Activated B cell treated with CpG ODN at 0.5 μM for 24 hours (primary cell): ENCODE measurements at places on chromosomes 12 and 14.
A peak's percentile ranks its signal among the peaks of the same experiment; 100 is the strongest.

DNA sequence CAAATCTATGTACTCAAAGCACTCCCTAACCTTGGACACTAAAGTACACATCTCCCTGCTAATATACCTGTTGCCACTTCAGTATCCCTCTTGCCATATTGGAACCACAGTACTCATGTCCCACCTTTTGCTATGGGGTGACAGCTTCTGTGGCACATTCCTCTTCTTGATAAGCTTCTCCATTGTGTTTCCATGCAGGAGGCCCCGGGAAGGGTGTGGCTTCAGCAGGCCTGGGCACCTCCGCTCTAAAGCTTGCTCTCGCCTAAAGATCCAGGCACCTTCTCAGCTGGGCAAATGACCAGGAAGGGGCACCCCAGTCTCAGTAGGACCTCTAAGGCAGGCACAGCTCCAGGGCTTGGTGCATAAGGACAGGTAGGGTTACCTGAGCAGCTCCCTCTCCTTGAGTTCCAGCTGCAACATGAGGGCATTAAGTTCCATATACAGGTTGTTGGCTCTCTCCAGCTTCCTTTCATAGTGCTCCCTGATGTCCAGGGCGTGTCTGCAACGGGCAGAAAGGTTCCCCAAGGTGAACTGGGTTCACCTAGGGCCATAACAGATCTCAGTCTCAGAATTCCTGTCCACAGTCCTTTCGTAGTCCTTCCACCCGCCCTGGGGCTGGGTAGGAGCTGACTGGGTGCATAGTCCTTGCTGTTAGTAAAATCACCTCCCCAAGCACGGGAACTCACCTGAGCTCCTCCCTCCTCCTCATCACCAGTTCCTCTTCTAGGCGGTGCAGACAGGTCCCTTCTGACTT, 15.9 kb downstream of the MAP3K12 start:
- H3K27me3 ChIP-seq, result no peaks in the 10 kb centered on the region
- peaks cover 3% of the 10 kb centered on the region for H3K4me1 ChIP-seq
- no peak for DNase-seq
- H3K27ac ChIP-seq, result peak overlapping the region; percentile 24

GRCh38 chr14:25411781-25412757, 362.1 kb upstream of the STXBP6 start:
- H3K4me1 ChIP-seq, result no peaks in the 10 kb centered on the region
- no peak overlapping the region for H3K27ac ChIP-seq
- no peak for DNase-seq
- no peaks in the 10 kb centered on the region for H3K36me3 ChIP-seq
- no peaks in the 10 kb centered on the region for H3K27me3 ChIP-seq

DNA sequence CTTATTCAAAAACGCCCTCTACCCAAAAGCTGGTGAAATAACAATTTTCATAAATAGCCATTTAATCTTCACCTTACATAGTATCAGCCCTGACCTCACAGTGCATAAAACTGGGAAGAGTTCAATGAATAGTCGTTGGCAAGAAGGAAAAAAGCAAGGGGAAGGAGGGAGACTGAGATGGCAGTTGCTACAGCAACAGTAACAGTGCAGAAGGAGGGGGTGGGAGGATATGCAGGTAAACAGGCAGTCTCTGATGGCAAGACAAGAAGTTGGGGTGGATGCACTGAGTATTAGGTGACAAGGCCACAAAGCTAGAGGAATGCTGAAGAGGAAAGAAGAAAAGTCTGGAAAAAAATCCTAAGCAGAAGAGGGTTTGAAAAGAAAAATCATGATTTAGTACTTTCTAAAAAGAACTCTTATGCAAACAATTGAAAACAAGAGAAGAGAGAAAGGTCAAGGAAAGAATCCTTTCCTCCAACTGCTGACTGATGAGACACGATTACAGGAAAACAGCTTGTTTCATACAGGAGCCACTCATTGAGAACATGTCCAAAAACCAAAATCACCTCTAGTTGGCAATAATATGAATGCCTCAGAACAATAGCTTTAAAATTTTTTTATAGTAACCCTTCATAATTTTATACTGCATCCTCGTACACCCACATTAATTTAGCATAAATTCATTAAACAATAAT, 56.0 kb downstream of the DCAF5 start:
- H3K36me3 ChIP-seq, result peaks cover 48% of the 10 kb centered on the region
- H3K4me3 ChIP-seq, result no peak overlapping the region
- no peaks in the 10 kb centered on the region for H3K4me1 ChIP-seq
- no peak for DNase-seq
- no peak overlapping the region for H3K27ac ChIP-seq

- H3K4me3 ChIP-seq, result no peak overlapping the region
- no peak for DNase-seq
- H3K36me3 ChIP-seq, result no peaks in the 10 kb centered on the region
Observed at GRCh38 chr12:46351886-46352650, 20.5 kb downstream of the SLC38A2 start.

DNA sequence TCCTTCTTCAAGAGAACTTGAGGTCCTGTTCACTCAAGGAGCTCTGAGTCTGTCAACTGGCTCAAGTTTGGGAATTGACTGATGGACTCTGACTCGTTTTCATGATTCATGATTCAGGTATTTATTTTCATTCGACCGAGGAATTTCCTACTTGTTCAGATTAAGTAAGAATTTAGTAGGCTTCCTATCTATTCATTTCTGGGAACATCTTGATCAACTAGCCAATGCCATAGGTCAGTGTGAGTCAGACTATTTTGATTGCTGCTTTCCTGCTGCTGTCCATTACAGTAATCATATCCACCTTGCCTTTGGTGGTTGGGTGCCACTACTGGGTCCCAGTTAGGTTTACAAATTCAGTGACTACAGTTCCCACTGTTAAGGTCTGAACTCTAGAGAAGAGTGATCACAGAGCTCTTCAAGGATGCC, 6.1 kb downstream of the FAM186A start:
- no peak for DNase-seq
- H3K36me3 ChIP-seq, result no peaks in the 10 kb centered on the region
- no peak overlapping the region for H3K4me3 ChIP-seq
- no peaks in the 10 kb centered on the region for H3K27me3 ChIP-seq
